ENCODE measurements at places on chromosomes 12 and 14.

- peak; percentile 64 for DNase-seq
Observed at GRCh38 chr12:26971963-26972362, 33.7 kb downstream of the FGFR1OP2 start.

- peak; percentile 15 for DNase-seq
Observed at GRCh38 chr12:442235-442884, 17.4 kb upstream of the B4GALNT3 start.

- no peak for DNase-seq
Observed at GRCh38 chr12:113831016-113831415, 135.1 kb downstream of the RBM19 start.

GRCh38 chr12:48028541-48029431 is 24.5 kb upstream of the COL2A1 start:
- DNase-seq, result no peak

DNA sequence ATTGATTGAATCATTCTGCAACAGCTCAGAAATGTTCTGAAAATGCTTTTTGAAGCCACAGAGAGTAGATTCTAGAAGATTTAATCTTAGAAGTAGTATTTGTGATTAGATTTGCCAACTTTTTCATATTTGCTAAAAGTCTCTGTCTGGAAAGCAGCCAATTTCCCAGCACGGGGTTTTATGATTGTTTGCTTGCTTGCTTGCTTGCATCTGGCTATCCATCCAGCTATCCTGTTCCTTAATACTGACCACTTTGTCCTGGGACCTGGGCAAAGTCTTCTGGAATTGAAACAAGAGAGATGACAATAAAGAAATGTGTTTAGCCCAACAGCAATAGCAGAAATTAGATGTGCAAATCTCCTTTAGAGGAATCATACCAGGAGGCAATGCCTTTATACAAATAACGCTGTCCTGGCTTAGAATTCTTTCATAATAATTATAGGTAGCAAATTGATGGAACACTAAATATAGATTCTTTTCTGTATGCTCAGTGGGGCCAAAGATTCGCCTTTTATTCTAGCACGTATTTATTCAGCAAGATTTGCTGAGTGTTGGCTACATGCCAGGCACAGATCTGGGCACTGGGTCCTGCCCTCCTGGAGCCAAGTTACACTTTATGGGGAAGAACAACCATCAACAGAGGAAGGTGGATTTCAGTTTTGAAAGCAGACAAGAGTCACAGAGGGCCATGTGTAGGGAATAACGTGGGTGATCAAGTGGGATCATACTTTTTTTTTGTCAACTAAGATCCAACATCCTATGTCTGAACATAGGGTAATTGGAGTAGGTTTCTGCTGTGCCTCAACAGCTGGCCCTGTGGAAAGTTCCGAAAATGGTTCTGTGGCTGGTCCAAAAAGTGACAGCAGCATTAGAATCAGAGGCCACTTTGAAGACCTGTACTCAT is 25.3 kb downstream of the MYBPC1 start:
- no peak for DNase-seq

GRCh38 chr12:28057856-28058615 is 85.5 kb upstream of the PTHLH start:
- DNase-seq, result no peak

DNA sequence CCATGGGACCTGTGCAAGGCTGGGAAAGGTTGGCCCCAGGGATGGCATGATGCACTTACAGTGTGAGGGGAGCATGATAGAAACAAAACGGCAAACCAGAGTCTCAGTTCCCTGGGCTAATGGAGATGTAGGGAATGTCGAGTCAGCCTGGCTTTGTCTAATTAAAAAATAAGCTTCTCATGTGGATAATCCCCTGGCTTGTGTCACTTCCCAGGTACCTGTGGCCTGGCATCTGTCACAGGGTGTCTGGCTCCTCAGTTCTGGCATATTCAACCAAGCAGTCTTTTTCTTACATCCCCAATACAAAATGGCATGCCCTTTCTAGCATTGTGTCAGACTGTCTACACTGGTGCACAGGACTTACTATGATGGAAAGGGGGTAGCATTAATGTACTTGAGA is 261.4 kb downstream of the GRIN2B start:
- no peak for DNase-seq

DNA sequence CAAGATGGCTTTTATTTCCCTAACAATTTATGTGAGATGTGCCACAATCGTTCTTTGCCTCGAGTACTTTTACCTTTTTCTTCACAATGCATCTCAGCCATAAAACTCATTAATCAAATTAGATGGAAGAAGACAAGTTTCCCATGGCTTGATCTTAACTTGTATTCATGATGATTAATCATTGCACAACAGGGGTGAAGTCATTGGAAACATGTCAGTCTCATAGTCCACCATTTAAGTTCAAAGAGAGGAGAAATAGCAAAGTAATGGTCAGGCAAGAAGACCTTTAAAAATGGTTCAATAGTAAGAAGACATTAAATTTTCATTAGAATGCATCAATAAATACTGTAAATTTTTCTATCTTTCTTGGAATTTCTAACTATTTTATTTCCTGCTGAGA is 136.3 kb downstream of the FOXG1 start:
- no peak for DNase-seq
